Eye (tissue), 1 donor: ENCODE measurements at places on chromosomes 12 and 14.

- DNase-seq: no peak
These were observed 97.3 kb downstream of the AACS start for GRCh38 chr12:125162489-125163028.

- no peak for DNase-seq
These were observed 193.0 kb upstream of the TMEM132C start for GRCh38 chr12:128073937-128074336.

DNA sequence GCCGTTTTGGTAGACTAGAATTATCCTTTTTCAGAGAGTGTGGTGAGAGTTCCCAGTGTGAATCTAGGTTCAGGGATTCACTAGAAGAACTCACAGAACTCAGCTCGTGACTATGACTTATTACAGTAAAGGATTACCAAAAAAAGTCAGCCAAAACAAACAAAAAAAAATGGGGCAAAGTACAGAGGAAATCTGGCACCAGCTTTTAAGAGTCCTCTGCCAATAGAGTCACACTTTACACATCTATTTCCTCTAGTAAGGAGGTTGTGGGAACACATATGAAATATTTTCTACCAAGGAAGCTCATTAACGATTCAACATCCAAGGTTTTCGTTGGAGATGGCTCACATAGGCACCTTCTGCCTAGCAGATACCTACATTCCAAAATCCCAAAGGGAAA lies 28.2 kb downstream of the TSPAN19 start:
- no peak for DNase-seq

GRCh38 chr14:25887251-25887878 lies 710.5 kb downstream of the NOVA1 start:
- no peak for DNase-seq
